HT1080 (cell line): ENCODE measurements at places on chromosomes 7 and 10. TPM values are rescaled to one million over a fixed set of nuclear protein-coding genes. Genes with fewer than 3 reads are reported as not detected.

GRCh38 chr10:61301575-61301974, 151.6 kb downstream of the TMEM26 start:
- DNase-seq = no peak

DNA sequence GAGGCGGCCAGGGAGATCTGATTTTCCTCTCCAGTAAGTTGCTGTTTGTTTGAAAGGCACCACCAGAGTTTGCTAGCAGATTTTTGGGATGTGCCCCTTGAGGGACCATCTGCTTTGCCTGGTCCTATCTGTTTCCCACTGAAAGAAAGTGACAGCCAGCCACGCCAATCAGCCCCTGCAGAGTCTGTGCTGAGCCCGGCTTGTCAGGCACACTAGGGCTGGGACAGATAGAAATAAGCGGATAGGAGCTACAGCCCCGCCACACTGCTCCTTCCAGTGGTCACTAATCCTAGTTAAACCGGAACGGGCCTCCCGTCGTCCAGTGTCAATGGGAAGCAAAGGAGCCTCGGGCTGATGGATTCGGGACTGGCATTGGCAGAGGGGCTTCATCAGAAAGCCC, 161.9 kb upstream of the PRR15 start:
- DNase-seq = no peak

GRCh38 chr7:105992905-105993304, 29.8 kb downstream of the CDHR3 start:
- DNase-seq = no peak

GRCh38 chr10:73812657-73813056, 1.3 kb upstream of the NDST2 start:
- DNase-seq = no peak

DNA sequence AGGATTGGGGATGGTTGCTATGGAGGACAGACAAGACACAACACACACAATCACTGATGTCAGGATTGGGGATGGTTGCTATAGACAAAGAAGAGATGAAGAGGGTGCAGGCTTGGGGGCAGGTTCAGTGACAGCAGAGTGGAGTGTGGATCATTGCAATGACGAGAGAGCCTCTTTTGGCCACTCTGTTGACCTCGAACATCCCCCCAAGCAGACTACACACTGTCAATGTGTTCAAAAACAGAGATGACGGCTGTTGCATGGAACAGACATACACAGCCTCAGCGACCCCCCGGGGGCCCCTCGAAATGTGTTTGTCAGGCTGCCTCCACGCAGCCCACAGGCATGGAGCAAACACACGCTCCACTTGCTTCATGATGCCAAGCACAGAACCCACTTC, 133.0 kb downstream of the PTPRN2 start:
- DNase-seq = no peak

- DNase-seq = no peak
Observed at GRCh38 chr10:33052263-33052875, 94.3 kb upstream of the ITGB1 start.

DNA sequence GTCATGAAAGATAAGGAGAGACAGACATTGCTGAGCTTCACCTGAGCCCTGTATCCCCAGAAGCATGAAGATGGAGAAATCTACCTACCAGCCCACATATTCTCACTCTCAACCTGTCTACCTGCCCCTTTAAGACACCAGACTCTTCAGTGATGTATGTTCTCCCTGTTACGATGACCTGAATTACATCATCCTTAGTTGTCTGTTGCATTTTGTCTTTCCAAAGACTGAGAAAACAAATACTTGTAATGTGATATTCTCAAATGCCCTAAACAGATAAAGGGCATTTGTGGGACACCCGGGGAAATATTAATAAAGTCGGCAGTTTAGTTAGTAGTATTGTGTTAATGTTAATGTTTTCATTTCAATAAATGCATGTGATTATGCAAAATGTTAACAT, 305.8 kb upstream of the IGFBP3 start:
- no peak for DNase-seq

RHBDD2 gene
- 19.0 and 31.2 TPM in 2 replicates for total RNA-seq

DNA sequence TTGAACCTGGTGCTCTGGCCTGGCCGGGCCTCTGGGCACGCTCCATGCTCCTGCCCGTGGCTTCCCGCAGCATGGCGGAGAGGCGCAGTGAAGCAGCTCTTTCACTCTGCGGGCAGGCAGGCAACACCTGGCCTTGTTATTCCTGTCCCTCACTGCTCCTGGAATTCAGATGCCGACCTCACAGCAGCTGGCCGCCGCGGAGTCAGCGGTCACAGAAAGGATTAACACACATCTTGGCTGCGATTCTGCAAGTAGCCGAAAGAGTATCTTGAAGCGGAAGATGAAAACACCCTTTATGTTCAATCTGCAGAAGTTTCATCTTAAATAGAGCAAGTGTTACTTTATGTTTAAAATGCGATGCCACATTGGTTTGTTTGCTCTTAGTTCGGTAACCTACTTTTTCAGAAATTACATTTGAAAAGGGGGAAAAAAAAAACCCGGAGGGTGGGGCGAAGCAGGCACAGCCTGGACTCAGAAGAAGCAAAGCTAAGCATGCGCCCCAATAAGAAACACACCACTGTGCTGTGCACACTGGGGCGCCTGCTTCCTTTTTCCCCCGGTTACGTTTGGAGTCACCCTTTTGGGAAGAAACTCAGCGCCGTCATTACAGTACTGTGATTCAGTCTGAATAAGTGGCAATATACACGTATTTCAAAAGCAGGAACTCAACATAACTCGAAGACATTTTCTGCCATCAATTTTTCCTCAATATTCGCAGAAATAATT, 42.3 kb downstream of the BRI3 start:
- DNase-seq = no peak

DNA sequence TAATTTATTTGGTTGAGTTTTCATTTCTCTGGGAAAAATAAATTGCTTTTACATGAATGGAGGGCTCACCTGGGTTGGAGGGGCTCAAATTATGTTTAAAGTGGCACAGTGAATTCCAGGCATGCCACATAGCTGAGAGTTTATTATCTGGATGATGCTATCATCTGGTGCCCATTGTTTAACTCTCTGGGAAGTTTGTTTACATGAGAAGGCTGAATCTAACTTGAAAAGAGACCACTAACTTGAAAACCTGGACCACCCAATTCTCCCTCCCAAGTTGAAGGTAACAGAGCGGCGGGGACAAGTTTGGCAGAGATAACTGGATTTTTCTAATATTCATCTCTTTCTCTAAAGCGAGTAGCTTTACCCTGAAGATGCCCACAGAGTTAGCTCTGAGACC, 321.5 kb upstream of the GHITM start:
- DNase-seq = no peak

DNA sequence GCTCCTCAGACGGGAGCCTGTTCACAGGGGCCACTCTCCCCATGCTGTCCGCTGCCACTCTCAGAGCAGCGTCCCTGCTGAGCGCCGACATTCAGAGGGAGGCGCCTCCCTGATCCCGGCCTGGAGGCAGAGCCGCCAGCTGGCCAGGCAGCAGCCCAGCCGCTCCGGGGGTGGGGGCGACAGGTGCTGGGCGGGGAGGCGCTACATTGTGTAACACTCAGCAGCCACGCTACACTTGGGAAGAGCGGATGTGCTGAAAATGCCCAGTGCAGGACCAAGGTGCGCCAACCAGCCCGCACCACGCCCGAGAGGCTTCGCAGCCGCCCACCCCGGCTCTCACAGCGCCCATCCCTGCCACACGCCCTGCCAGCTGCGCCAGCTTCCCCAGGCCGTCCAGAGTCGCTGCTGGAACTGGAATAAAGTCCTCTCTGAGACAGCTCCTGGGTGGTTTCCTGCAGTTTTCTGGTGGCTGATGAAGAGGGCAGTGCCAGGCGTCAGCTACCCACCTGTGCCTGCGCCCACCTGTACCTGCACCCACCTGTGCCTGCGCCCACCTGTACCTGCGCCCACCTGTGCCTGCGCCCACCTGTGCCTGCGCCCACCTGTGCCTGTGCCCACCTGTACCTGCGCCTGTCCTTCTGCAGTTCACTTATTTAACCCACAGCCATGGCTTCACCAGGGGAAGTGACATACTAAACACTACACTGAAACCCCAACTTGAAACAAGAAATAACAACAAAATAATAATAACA, 25.7 kb downstream of the STK32C start:
- no peak for DNase-seq

GRCh38 chr7:137360087-137360679, 16.6 kb upstream of the PTN start:
- DNase-seq = no peak

- DNase-seq = no peak
Observed at GRCh38 chr10:72285972-72286521, 12.3 kb downstream of the DDIT4 start.

GRCh38 chr10:79280956-79281355, 66.3 kb upstream of the PPIF start:
- DNase-seq = no peak

- DNase-seq = no peak
Observed at GRCh38 chr10:30158325-30158960, 99.1 kb upstream of the JCAD start.

DNA sequence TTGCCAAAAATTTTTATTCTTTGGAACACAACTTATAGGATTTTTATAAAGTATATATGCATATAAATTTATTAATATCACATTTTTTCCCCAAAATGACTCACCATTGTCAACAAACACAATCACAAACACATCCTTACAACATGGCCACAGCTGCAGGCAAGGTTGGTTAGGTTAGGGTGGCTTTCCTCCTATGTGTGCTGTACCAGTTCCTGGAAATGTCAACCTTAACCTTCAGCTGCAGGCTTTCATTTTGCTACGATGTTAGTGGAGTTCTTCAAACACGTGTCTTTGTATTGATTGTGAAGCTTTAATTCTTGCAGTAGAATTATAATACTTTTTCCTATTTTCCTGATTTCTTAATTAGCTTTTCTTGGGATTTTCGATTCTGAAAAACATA, 185.8 kb downstream of the PTEN start:
- DNase-seq = no peak

BZW2 gene
- total RNA-seq = 120 and 128 TPM in 2 replicates

C10orf62 gene
- not detected in 2 replicates for total RNA-seq

DNA sequence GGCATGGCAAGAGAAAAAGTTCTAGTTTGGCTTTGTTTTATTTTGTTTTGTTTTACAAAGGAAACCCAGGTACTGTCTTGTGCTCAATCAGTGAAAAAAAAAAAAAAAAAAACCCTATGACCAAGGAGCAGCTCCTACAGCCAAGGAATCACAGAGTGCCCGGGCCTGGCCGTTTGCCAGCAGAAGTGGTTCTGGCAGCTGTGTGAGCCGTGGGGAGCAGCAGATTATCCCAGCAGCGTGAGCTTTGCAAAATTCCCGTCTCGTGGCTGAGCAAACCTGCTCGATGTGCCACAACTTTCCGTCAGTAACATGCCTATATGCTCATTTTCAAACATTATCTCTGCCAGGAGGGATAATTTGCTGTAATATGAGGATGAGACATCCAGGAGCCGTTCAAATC, 293.7 kb downstream of the POU6F2 start:
- DNase-seq = no peak

DNA sequence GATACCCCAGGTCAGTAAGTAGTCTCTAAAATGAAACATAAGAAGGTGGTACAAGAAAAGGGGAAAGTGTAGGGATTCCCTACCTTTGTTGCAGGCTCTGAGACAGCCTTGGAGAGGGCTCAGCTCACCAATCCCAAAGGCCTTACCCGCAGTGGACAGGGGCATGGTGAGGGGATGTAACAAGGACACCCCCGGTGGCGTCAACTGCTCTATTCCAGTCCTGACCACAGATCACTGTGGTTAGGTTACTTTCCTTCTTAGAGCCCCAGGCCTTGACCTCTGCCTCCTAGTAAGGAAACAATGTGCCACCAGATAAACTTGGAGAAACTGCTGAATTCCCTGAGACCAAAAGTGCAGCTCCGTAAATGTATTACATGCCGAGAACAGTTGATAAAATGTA, 17.5 kb downstream of the PLXNA4 start:
- no peak for DNase-seq

DNA sequence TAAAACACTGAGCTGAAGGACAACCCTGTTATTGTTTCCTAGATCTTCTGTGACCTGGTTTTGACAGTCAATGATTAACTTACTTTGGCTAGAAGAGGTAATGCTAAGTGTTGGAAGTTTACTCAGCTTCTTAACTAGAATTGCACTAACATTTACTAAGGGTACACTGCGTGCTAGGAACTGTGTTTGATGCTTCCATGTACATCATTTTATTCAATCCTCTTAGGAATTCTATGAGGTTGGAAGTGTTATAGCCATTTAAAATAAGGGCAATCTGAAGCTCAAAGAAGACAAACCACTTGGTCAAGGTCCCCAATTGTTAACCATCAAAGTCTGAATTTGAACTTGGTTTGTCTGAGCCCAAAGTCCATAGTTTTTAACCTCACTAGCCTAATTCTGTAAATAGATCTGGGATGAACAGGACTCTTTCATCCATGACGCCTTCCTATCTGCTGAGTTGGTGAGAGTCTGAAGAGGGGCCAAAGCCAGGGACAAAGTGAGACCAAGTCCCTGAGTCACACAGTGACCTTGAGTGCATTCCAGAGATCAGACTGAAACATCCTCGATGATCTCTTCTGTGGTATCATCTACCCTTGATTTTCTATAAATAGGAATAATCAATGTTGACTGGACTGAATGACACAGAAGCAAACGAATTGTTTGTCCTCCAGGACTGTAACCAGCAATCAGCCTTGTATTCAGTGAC, 29.2 kb upstream of the ZNRF2 start:
- DNase-seq = no peak

DNA sequence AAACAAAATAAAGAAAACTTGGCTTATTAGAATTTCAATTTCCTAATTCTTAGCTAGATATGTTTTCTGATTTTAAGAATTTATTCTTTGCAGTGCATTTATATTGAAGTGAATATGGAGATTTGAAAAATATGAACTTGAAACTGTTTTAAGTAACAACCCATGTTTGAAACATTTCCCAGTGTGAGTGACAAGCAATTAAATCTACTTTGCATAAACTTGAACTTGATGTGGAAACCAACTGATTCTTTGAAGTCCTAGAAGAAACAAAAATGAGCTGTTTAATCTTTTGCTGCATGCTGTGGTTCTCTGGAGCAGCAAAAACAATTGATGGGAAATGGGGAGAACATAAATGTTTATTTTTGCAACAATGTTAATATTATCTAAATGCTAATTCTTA, 430.2 kb downstream of the ARL4A start:
- DNase-seq = no peak

FGFBP3 gene
- total RNA-seq = 1.4 and 2.9 TPM in 2 replicates

SPDYE6 gene
- not detected in 2 replicates for total RNA-seq

GRCh38 chr10:17003151-17003550, 126.5 kb downstream of the CUBN start:
- peak; percentile 71 for DNase-seq

WEE2 gene
- 0.03 TPM in 2 replicates for total RNA-seq

DNA sequence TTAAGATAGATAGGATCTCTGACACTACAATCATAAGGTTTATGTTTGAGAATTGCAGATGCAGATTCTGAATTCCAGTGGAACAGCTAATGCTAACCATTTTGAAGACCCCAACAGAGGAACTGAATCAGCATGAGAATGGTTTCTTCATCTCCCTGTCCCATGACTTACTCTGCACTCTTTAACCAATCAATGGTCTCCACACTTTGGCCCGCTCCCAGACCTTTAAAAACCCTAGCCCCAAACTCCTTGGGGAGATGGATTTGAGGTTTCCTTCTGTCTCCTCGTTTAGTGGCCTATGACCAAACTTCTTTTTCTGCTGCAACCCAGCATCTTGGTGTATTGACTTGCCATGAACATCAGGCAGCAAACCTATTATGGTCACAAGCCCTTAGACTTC, 804.9 kb downstream of the LRMDA start:
- DNase-seq = no peak
